ENCODE measurements at places on chromosomes 6 and 20.
A peak's percentile ranks its signal among the peaks of the same experiment; 100 is the strongest.

DNA sequence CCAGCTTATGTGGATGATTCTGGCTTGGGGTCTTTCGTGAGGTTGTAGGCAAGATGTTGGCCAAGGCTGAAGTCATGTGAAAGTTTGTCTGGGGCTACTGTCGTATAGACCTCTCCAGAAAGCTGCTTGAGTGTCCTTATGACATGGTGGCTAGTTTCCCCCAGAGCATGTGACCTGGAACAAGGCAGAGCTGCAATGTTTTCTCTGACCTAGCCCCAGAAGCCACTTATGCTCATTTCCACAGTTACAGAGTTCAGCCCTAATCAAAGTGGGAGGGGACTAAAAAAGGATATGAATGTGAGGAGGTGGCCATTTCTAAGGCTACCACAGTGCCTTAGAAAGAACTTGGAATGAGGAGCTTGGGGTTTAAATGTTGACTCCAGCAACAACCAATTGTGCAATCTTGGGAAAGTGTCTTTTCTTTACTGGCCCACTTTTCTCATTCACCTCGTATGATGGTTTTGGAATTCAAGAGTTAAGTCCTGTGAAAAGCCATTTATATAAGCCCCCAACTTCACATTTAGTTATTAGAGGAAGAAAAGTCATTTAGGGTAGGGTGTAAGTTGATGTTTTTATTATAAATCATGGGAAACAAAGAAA is 5.9 kb upstream of the ASXL1 start:
- DNase-seq = no peak

DNA sequence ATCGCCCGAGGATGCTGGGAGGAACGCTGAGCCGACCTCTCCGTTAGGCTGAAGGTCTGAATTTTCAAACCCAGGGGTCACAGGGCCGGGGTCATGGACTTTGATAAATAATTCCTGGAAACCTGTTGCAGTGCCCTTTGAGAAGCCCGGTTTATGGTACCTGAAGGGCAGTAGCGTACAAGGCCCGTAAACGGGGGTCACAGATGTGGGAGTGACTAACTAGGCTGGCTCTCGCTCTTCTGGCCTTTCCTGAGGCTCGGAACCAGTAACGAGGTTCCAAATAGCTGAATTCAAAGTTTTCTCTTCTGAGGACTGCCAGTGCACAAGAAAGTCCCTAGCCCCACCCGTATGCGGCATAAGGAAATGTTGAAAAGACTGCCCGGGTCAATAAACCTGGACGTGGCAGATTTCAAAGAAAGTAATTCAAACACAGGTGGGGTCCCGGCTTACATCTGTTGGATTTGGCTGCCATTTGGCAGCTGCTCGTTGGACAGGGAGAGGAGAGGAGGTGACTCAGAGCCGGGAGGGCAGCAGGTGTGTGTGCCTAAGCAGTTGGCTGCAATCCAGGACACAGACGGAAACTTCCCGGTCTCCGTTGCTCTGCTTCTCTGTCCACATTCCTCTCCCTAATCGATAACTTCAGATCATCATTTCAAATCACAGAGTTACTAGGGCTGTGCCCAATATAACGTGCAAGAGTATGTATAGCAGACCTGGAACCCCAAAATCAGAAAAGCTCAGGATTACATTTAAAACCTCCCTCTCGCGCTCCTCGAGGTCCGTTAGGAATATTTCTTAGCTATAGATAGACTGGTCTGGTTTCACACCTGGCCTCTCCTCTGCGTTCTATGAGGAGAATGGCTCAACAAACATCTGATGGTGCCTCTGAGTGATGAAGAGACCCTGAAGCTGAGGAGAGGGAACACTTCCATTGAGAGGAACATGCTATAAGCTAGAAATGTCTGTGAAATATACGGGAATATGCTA is 765 bp upstream of the GMDS start:
- DNase-seq = peak; percentile 83

GRCh38 chr20:7710440-7710839 is 229.8 kb downstream of the HAO1 start:
- no peak for DNase-seq

- no peak for DNase-seq
Measured at GRCh38 chr20:14612391-14612790, 275.0 kb upstream of the FLRT3 start.

DNA sequence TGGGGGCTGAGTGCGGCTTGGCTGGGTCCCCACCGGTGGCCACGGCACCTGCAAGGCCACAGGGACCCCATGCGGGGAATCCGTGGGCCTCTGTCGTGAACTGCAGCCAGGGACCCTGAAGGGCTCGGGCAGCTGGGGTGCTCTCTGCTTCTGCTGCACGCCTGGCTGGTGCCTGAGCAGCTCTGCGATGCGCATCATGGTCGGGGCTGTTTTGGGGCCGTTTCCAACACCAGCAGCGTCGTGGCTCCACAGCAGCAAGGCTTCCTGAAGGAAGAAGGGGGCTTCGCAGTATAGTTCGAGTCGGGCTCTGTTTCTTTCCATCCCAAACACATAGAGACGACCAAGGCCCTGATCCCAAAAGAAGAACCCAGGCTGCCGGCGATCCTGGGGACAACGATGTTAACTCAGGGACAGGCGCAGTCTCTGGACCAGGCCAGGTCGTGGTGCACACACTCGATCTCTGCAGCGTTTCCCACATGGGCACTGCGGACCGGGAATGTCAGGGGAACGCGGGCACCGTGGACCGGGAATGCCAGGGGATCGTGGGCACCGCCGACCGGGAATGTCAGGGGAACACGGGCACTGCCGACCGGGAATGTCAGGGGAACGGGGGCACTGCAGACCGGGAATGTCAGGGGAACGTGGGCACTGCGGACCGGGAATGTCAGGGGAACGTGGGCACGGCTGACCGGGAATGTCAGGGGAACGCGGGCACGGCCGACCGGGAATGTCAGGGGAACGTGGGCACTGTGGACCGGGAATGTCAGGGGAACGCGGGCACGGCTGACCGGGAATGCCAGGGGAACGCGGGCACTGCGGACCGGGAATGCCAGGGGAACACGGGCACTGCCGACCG is 36.8 kb upstream of the BHLHE23 start:
- no peak for DNase-seq

DNA sequence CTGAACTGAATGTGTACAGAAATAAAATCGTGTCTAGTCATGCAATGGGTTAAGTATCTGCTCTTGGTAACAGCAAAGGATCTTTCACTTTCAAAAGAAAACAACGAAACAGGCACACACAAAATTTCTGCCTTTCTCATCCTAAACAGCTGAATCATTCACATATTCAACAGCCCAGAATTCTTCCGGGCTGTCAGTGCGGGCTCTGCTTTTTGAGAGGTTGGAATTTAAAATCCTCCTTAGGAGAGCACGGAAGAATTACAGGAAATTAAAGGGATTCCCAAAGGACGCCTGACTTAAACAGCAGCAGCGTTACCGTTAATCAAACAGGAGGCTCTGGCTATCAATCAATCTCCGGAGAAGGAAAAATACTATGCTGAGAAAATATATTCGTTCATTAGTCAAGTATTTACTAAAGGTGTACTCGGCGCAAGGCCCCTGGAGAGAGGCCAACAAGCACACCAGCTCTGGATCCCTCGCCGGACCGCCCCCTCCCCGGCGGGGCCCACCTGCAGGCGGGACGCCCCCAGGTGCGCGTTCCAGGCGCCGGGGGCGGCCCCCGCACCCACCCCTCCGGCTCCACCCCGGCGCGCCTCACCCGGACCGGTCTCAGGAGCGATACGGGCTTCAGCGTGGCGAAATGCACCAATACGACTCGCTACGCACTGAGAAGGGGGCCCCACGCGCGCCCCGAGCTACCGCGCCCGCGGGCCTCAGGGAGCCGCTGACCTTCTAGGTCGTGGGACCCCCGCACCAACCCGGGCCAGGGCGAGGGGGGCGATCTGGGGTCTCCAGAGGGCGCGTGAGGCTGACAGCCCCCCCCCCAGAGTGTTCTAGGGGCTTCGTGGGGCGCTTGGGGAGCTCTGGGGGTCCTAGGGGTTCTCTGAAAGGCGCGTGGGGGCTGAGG is 1.0 kb downstream of the NAPB start:
- peak; percentile 79 for DNase-seq

DNA sequence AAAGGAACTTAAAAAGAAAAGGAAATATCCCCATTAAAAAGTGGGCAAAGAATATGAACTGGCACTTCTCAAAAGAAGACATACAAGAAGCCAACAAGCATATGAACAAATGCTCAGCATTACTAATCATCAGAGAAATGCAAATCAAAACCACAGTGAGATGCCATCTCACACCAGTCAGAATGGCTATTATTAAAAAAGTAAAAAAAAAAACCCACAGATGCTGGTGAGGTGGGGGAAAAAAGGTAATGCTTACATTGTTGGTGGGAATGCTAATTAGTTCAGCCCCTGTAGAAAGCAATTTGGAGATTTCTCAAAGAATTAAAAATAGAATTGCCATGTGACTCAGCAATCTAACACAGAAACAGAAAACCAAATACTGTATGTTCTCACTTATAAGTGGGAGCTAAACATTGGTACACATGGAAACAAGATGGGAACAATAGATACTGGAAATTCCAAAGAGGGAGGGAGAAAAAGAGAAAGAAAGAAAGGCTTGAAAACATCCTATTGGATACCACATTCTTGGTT is 437.1 kb downstream of the GRIK2 start:
- no peak for DNase-seq

GRCh38 chr6:25085756-25086155 is 150.0 kb upstream of the RIPOR2 start:
- peak; percentile 15 for DNase-seq

GRCh38 chr6:145623231-145623630 is 112.1 kb downstream of the EPM2A start:
- DNase-seq = no peak

DNA sequence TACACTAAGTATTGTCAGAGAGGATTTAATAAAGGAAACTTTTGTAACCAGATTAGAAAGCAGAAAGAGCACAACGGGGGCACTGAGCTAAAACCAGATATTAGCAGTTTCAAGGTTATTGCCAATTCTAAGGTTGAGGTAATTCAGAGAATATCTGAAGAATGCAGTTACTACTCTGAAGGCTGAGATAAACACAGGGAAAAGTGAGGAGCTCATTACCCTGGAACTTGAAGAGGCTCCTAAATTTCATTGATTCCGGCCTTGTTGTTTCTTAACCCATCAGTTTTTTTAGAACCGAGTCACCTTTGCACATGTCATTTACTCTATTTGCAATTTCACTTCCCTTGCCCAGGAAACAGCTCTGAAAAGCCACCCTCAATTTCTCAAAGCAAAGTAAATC is 72.4 kb upstream of the BTBD3 start:
- no peak for DNase-seq

DNA sequence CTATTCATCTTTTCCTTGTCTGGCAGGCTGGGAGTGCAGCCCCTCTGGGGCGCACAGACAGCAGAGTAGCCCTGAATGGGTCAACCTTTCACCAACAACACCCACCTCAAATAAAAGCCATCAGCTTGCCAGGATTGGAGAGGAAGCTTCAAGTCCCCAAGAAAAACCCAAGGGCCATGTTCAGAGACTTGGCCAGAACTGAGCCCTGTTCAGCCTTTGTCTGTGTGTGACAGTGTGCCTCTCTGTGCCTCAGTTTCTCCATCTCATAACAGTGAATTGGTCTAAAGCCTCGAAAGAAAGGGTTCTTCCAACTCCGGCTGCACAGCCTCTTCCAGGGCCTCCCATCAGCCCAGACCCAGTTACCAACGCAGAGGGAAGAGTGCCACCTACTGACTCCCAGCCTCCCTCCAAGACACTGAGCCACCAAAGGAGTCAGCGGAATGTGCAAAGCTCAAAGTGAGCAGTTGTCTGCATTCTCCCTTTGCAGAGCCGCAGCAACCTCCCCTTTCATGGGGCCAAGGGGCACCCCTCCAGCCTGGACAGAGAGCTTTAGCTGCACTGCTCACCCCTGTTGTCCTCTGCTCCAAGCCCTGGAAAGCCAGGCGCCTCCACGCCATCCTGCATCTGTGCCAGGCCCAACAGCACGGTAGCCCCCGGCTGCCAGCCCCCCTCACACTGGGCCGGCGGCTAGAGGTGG is 82.7 kb upstream of the TOP1 start:
- DNase-seq = no peak

- DNase-seq = peak; percentile 69
Measured at GRCh38 chr20:17967521-17968365, 851 bp downstream of the SNX5 start.

GRCh38 chr6:144372611-144373594 is 87.8 kb downstream of the UTRN start:
- DNase-seq = no peak

- DNase-seq = no peak
Measured at GRCh38 chr6:1626481-1626880, 16.8 kb downstream of the FOXC1 start.

GRCh38 chr6:151254451-151255081 is 14.8 kb downstream of the AKAP12 start:
- no peak for DNase-seq

- DNase-seq = no peak
Measured at GRCh38 chr6:37850260-37850659, 30.7 kb downstream of the ZFAND3 start.

GRCh38 chr20:50015636-50015992 is 32.8 kb downstream of the SNAI1 start:
- DNase-seq = no peak

DNA sequence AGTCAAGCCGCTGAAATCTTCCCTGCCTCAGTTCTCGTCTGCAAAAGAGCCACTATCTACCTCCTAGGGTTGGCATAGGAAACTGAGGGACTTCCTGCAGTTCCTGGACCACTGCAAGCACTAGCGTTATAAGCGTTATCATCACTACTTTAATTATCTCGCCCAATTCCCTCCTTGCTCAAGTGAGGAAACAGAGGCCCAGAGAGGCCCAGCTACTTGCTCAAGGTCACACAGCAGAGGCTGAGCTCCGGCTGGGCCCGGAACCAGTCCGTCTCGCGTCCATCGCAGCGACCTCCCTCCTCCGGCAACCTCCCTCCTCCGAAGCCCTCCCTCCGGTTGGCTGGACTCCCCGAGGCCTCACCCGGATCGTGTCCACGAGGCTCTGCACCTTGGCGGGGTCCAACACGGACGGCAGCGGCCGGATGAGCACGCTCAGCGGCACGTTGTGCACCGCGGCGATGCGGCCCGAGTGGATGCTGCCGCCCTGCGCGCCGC is 338 bp downstream of the SRXN1 start:
- DNase-seq = no peak

DNA sequence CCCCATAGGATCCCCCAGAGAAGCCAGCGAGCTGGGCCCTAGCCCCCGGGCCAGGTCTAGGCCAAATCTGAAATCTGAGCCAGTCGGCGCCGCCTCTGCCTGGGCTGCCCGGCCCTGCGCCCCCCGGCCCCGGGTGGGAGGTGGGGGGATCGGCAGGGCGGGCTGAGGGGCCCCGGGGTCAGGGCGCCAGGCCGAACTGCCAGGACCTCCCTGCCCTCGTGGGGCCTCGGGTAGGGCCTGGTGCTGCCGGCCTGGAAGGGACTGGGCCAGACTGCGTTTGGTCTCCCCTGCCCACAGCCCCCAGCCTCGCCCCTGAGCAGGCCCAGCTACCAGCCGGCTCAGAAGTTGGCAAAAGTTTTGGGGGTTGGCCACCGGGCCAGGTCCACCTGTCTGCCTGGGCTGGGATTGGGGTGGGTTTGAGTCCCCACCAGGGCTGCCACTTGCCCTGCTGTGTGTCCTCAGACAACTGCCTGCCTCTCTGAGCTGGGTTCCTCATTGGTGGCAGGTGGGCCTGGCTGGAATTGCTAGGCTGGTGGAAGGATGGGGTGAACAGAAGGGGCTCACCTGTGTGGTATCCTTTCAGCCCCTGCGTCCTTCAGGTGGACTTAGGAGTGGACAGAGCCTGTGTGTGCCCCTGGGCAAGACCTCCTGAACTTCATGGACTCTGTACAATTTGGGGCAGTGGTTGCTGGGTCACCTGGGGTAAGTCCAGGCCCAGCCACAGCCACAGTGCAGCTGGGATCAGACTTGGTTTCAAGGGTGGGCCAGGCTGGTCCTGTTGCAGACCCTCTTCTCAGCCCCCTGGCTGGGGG is 801 bp downstream of the SRC start:
- DNase-seq = no peak

- DNase-seq = peak; percentile 86
Measured at GRCh38 chr6:29653452-29654038, 3.3 kb upstream of the MOG start.
